ENCODE measurements at places on chromosomes 16 and 17.
A peak's percentile ranks its signal among the peaks of the same experiment; 100 is the strongest.

- no peak overlapping the region for H3K27ac ChIP-seq
- peak; percentile 7 for DNase-seq
- H3K4me3 ChIP-seq: no peak overlapping the region
These were observed 1.5 kb upstream of the ARHGDIG start for GRCh38 chr16:278863-279366.

- peaks cover 4% of the 10 kb centered on the region for H3K4me1 ChIP-seq
- no peak for DNase-seq
- no peak overlapping the region for H3K27ac ChIP-seq
- no peaks in the 10 kb centered on the region for H3K27me3 ChIP-seq
- H3K36me3 ChIP-seq: peaks cover 42% of the 10 kb centered on the region
- no peak overlapping the region for H3K4me3 ChIP-seq
These were observed 16.7 kb upstream of the FOXJ1 start for GRCh38 chr17:76157759-76158158.

- peaks cover 45% of the 10 kb centered on the region for H3K27me3 ChIP-seq
- no peak overlapping the region for H3K4me3 ChIP-seq
- DNase-seq: no peak
- peaks cover 2% of the 10 kb centered on the region for H3K36me3 ChIP-seq
These were observed 4.1 kb upstream of the C1QTNF1 start for GRCh38 chr17:79019632-79020584.

GRCh38 chr16:30837904-30838303 lies 50.9 kb upstream of the ZNF629 start:
- no peaks in the 10 kb centered on the region for H3K4me1 ChIP-seq
- DNase-seq: no peak
- no peak overlapping the region for H3K27ac ChIP-seq
- H3K27me3 ChIP-seq: no peaks in the 10 kb centered on the region
- H3K4me3 ChIP-seq: no peak overlapping the region
- H3K36me3 ChIP-seq: no peaks in the 10 kb centered on the region

- H3K27ac ChIP-seq: no peak overlapping the region
- H3K4me3 ChIP-seq: no peak overlapping the region
- H3K36me3 ChIP-seq: no peaks in the 10 kb centered on the region
- H3K4me1 ChIP-seq: no peaks in the 10 kb centered on the region
- H3K27me3 ChIP-seq: peaks cover 3% of the 10 kb centered on the region
These were observed 23.1 kb downstream of the PIPOX start for GRCh38 chr17:29066047-29066446.
